ENCODE measurements at places on chromosomes 1 and 21.

DNA sequence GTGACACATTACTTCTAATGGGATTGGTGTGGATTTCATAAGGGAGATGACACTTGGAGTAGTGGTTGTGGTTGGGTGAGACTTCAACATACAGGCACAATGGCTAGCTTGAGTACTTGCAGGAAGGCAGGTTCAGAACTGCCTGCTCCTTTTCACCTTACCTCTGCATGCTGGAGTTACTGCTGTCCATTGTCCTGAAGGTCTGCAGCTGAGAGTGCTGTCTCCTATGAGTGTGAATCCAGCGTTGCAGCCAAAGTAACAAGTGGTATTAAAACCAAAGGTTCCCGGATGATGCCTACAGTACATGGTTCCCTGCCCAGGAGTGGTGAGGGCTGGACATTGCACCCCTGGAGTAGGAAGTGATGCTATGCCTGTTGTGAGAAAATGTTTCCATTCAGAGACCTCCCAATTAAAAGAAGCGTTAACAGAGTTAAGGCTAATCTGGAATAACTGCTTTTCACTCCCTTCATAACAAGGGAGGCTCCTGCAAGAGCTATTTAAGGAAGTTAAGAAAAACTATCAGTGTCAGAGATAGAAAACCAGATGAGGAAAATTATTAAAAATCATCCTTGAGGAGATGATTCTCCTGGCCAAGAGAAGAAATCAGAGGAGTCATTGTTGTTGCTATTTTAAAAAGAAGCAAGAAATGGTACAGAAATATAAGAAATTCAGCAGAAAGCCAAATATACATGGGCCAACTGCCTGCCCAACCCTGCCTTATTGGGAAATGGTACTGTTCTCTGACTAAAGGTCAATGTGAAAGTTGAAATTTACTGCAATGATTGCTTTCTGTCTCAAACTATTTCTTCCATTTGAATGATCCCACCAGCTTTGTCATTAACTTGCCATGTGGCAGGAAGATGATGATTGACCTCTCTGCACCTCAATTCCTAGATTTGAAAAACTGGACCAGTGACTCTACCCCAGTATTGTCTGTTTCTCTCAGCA is 9.8 kb upstream of the F5 start:
- no peak for DNase-seq

GRCh38 chr1:206935491-206936067 is 10.7 kb downstream of the PIGR start:
- no peak for DNase-seq

- DNase-seq: no peak
Observed at GRCh38 chr1:232952514-232953499, 2.4 kb downstream of the NTPCR start.

- DNase-seq: no peak
Observed at GRCh38 chr1:186839041-186839400, 10.3 kb downstream of the PLA2G4A start.

- no peak for DNase-seq
Observed at GRCh38 chr21:46472246-46472645, 13.6 kb downstream of the DIP2A start.

- no peak for DNase-seq
Observed at GRCh38 chr1:63027176-63027575, 243.2 kb downstream of the ATG4C start.

All from mesenteric fat pad (tissue), 1 donor.